ENCODE measurements at places on chromosomes 3 and 15.

DNA sequence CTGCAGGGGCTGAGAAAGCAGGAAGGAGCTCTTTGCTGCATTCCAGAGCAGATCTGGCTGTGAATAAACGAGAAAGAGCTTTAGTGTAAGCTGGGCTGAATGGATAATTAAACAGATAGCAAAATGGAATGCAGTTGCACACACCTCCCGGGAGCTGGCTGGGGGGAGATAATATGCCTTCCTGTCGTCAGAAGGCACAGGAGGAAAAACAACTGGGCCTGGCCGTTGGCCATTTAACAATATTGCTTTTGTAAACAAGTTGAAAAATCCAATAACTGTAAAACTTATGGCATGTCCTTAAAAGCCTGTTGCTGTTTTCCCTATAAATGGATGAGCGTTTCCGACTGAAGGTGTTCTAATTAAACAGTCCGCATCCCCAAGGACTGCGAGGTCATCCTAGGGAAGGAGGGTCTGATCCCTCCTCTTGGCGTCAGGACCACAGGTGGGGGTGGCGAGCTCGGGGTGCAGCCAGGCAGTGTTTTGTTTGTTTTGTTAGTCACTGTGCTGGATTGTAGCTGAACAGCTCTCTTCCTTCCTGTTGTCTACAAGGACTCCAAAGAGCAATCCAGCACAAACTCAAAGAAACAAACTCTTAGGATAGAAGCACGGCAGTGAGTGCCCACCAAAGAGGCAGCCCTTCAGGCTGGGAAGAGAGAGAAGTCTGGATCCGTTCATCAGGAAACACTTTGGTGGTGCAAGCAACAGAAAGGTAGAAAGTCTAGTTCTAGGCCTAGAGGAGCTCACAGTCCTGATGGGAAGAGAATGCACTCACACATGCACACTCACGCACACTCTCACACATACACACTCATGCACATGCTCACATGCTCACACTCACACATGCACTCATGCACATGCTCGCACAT lies 133.4 kb upstream of the SMAD3 start:
- peak; percentile 73 for DNase-seq

DNA sequence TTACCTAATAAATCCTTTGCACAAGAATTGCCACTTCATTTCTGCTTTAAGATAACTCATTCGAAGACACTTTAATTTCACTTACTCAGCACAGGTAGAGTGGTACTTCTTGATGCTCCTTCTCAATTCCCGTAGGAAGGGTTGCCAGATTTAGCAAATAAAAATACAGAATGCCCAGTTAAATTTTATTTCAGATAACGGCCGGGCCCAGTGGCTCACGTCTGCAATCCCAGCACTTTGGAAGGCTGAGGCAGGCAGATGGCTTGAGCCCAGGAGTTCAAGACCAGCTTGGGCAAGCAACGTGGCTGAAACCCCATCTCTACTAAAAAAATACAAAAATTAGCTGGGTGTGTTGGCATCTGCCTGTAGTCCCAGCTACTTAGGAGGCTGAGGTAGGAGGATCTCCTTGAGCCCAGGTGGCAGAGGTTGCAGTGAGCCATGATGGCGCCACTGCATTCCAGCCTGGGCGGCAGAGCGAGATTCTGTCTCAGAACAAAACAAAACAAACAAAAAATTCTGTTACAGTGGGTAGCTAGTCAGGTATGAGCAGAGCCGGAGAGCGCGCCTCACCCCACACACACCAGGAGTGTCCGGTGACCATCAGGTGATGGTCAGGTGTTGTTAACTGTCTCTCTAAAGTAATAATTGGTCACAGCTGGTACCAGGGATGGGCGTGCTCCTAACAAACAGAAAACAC lies 92.8 kb downstream of the DNAH12 start:
- DNase-seq = no peak

DNA sequence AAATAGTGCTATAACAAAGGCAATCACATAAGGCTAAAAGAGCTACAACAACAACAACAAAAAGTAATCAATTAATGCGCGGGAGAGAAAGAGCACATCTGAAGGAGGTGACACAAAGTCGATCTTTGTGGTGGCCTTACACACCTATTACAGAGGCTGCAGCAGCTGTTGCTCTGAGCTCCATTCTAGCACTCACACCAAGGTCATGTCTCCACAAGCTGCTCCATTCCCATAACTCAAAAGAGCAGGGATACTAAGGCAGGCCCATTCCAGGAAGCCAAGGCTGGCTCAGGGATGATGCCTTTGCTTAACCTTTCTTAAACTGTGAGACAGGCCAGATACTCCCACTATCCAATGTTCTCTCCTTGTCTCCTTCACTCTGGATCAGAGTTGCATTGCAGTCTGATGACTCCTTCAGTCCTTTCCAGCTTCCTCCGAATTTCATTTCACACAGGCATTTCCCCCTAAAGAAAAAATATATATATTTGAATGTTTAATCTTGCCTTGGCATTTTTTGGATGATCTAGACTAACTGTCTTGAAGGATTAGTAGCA lies 52.7 kb downstream of the SNTN start:
- peak; percentile 44 for DNase-seq

GRCh38 chr3:34277110-34277509 lies 478.7 kb downstream of the PDCD6IP start:
- DNase-seq = no peak

DNA sequence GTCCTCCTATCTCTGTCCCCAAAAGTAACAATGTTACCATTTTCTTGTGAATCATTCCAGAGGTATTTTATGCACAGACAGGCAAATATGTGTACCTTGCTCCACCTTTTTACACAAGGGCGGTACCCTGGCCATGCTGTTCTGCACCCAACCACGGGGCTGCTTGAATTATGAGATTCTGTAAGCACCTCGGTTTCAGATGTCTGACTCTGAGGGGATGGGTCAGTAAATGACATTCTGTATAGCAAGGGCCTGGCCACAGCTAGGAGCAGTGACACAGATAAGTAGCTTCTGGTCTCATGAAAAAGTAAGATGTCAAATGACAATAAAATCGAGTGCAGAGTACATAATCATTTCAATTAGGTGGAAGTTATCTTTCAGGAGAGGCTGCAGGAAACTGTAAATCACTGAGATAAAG lies 30.4 kb upstream of the FLNB start:
- DNase-seq = peak; percentile 21

DNA sequence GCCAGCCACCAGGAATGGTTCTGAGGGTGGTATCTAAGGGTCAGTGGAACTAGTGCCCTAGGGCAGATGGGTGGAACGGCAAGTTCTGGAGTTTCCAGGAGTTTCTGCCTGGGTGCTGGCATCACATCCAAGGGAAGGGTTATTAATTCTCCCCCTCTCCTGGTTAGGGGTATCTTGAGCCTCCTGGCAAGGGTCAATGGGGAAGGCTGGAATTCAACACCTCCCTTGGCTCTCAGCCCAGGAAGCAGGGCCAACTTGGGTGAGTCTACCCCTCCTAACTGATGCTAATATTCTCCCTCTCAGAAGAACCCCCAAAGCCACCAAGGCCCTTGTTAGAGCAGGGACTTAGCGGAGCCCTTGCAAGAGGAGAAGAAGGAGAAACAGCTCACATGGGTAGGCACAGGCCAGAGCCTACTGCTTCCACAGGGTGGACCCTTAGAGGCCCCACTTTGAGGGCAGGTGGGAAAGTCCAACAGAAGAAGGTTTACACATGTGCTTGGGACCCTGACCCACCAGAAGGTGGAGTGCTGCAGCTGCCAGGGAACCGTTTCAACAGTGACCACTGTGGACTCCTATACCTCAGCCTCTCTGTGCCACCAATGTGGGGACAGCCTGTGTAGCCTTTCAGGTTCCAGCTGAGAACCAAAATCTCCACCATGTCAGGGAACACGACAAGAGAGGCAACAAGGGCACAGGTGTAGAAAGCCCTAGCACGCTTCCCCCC lies 3.3 kb downstream of the TMEM115 start:
- DNase-seq = no peak

DNA sequence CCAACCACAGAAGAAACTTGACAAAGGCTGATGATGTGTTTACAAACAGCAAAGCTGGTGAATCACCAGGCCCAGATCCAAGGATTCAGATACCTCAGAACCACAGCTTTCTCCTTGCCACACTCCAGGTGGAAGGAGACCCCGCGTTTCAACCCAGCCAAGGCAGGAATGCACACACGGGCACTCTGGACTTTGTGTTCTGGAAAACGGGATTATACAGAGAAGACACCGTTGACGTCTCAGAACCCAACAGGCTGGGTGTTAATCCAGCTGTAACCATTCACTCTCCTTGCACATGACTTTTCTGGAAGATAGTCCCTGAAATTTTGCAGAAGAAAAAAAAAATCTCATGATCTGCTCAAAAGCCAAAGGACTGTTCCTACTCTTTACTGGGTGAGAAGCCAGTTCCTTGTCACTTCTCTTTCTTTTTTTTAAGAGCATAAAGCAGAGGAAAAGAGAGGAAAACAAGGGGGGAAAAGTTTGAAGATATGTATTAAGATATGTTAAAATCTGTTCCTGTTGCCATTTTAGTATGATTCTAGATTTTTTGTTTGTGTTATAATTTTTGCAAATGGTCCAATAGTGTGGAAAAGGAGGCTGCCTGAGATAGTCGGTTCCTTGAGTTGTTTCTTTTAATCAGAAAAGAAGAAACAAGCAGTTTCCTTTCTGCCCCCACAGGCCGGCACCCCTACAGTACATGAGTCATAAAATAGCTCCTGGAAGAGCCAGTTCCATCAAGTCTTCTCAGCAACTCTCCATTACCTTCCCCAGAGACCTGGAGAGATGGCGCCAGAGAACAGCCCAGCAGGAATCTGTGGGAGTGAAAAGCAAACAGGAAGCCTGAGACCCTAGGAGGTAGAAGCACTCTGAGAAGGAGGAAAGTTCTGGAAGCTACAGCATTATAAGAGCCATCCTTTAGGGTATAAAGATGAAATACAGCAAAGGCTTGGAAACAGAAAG lies 73.1 kb downstream of the RORA start:
- peak; percentile 75 for DNase-seq

GRCh38 chr3:24123596-24123995 lies 178.5 kb downstream of the NR1D2 start:
- DNase-seq = peak; percentile 79

DNA sequence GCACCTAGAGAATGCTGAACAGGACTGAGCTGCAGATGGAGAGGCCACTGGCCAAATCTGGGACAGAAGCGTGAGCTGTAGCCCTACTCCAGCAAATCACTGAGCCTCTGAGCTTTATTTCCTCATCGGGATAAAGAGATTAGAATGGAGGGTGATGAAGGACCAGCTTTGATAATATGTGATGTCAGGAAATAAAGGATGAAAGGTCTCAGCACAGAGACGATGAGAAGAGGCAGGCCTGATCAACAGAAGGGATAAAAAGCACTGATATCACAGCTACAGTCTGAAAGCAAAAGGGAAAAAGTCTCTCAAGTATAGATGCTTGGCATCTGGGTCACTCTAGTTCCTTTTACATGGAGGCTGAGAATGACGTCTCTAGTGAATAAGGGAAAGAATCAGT lies 70.0 kb downstream of the DHX30 start:
- DNase-seq = no peak

DNA sequence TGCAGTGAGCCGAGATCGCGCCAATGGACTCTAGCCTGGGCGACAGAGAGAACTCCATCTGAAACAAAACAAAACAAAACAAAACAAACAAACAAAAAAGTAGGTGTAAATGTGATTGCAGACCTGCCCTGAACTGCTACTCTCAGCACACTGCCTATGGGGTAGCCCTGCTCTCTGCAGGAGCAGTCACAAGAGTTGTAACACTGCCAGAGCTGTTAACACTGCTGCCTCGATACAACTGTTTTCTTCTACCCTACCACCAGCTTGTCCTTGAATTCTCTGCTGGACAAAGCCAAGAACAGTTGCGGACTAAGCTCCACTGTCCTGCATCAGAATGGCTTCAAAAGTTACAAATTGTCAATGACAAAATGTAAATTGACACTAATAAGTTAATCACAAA lies 89.3 kb downstream of the ALCAM start:
- no peak for DNase-seq

DNA sequence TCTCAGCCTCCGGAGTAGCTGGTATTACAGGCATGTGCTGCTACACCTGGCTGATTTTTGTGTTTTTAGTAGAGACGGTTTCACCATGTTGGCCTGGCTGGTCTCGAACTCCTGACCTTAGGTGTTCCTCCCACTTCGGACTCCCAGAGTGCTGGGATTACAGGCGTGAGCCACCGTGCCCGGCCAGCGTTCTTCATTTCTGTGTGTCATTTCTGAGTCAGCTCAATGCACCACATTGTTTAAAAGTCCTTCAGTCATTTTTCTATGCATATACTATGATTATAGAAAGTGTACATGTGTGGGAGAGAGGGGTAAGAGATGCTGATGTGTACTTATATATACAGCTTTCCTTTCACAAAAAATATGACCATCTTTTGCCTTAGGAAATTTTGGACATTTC lies 2.1 kb downstream of the QTRT2 start:
- no peak for DNase-seq

DNA sequence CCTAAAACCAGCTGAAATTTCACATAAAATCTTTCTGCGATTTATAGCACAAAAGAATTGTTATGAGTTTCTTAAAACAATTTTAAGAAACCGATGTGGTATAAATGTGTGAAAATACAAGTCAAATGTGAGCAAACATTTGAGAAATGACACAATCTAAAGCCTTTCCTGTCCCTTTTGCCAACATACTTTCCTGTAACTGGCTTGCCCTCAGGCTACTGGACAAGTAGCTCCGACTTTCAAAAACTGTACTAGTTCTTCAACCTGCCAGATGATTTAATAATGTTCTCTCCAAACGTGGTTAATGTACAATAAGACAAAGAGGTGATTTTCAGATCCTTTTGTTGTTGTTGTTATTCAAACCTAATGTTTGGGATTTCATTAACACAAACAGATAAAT lies 105.9 kb upstream of the ARHGEF26 start:
- no peak for DNase-seq

- DNase-seq = no peak
Measured at GRCh38 chr15:39888243-39888642, 31.8 kb downstream of the GPR176 start.

GRCh38 chr3:38636881-38637280 lies 12.6 kb downstream of the SCN5A start:
- DNase-seq = no peak

GRCh38 chr15:41543521-41543870 lies 561 bp downstream of the RPAP1 start:
- no peak for DNase-seq

DNA sequence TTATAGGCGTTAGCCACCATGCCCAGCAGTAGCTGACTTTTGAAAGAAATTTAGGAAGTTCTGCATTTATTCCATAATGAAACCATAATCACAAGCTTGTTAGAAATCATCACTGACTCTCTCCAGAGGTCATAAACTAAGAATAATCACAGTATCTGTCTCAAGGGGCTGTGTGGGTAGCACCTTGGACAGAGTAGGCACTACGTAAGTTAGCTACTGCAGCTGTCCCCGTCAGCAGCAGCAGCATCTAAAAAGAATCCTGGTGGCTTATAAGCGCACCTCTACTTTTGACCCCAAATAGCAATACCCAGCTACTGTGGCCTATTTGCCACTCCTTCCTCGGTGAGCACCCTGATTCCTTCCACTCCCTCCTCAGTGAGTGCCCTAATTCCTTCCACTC lies 57.8 kb upstream of the RPL35A start:
- DNase-seq = no peak

Measured in fibroblast of skin of right biceps (primary cell).